ENCODE measurements at places on chromosomes 2 and 18.

DNA sequence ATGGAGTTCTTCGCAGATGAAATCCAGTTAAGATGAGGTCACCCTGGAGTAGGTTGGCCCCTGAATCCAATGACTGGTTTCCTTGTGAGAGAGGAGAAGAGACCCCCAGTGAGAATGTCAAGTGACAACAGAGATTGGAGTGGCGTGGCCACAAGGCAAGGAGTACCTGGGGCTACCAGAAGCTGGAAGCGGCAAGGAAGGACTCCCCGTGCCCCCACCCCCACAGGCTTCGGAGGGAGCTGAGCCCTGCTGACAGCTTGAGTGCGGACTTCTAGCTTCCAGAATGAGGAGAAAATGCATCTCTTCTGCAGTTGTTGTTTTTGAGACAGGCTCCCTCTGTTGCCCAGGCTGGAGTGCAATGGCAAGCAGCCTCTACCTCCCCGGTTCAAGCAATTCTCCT is 78.0 kb upstream of the HPCAL1 start:
- no peak for DNase-seq

DNA sequence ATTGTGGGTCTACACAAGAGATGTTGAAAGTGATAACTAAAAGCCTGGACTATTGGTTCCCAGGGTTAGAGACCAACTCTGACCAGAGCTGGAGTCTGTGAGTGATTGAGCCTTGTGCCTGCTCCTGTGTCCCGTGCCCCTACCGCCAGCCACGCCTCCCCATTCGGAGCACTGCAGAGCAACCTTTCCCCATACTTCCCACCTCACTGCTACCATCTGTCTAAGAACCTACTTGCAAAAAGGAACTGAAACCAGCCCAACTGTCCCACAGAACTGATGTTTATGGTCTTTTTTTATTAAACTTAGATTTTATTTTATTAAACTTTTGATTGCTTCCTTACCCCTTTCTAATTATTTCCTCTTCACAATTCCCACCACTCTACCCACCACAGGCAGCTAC is 300.3 kb upstream of the MGAT5 start:
- DNase-seq: no peak

- no peak for DNase-seq
These were observed 95.9 kb upstream of the ACKR3 start for GRCh38 chr2:236473691-236474090.

DNA sequence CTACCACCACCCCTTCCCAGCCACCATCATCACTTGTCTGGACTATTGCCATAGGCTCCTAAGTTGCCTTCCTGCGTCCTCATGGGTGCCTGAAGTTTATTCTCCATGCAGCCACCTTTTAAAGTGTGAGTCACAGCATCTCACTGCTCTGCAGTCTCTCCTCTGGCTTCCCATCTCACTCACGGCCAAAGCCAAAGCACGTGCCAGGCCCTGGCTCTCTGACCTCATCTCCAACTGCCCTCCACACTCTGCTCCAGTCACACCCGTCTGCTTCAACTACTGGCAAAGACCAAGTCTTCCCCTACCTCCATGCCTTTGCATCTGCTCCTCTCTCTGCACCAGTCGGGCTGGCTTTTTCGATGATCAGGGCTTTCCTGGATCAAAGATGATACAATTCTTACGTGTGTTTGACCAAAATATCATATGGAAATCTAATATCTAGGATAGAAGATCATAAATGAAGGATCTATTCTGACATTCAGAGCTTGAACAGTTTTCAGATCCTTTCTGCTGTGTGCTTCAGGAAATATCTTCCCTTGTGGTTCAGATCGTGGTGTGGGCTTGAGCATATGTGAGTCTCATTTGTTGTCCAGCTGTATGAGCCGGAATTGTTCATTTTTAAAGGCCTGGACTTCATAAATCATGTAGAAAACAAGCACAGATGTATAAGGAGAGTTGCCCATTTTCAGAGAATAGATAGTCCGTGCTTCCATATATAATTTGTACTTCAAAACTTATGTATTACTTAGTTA is 175.6 kb downstream of the PRKCE start:
- peak; percentile 15 for DNase-seq

DNA sequence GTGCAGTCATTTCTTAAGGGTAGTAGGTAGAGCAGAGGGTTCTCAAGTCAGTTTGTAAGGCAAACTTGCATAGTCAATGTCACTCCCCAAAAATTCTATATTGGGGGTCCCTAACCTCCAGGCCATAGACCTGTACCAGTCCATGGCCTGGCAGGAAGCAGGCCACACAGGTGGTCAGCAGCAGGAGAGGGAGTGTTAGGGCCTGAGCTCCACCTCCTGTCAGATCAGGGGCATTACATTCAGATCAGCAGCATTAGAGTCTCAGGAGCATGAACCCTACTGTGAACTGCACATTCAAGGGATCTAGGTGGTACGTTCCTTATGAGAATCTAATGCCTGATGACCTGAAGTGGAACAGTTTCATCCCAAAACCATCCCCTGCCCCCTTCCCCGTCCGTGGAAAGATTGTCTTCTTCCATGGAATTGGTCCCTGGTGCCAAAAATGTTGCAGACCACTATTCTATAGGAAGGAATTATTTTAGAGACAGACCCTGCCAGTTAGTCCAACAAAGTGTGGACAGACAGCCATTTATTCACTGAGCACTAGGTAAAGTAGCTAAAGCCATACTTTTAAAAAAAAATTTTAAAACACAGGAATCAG is 6.7 kb downstream of the COA5 start:
- DNase-seq: peak; percentile 49

- peak; percentile 99 for DNase-seq
These were observed 52.1 kb upstream of the ANKRD62 start for GRCh38 chr18:12041561-12041960.

GRCh38 chr2:100422320-100423055 is 5.0 kb upstream of the CHST10 start:
- DNase-seq: peak; percentile 33

DNA sequence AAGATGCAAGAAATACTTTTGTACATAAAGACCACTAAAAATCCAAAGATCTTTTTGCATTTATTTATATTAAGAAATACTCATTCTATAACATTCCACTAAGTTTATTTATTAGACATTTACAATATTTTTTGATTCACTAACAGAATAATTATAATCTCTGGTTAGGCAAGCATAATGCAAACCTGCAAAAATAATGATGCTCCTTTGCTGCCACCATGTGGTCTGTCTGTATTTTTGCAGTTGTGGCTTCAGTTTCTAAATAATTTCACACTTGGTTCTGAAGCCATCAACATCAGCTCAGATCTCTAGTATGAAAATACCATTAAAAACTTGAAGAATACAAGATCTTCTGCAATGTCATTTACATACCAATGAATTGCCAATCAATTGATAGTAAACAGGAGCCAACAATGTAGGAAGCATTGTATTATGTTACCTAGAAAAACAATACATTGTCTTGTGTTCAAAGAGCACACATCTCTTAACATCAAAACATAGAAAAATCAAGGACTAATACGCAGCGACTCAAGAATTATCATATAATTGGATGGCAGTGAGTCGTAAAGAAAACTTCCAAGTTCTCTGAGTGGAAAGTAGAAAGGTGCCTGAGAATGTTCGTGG is 28.8 kb upstream of the WDR75 start:
- peak; percentile 45 for DNase-seq

- DNase-seq: peak; percentile 74
These were observed 58.1 kb downstream of the NCKAP1 start for GRCh38 chr2:182980115-182980514.

- peak; percentile 14 for DNase-seq
These were observed 40.3 kb downstream of the KCNS3 start for GRCh38 chr2:17918789-17919188.

DNA sequence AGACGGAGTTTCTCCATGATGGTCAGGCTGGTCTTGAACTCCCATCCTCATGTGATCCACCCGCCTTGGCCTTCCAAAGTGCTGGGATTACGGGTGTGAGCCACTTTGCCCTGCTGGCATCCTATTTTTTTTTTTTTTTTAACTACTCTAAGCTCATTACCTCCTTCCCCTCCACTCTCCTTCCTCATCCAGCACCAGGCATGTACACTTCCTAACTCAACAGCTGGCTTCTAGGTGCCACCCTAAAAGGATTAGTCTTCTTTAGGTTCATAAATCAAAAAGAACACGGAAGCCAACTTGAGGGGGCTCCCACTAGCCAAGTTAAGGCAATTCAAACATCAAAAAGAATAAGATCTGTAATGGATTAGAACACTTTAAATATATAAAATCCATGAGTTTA is 70.6 kb upstream of the TEX51 start:
- no peak for DNase-seq

GRCh38 chr18:74360852-74361655 is 45.4 kb downstream of the C18orf63 start:
- DNase-seq: no peak

GRCh38 chr2:120224735-120225548 is 1.7 kb upstream of the TMEM185B start:
- no peak for DNase-seq

- no peak for DNase-seq
These were observed 191.3 kb downstream of the TFCP2L1 start for GRCh38 chr2:121093692-121094091.

DNA sequence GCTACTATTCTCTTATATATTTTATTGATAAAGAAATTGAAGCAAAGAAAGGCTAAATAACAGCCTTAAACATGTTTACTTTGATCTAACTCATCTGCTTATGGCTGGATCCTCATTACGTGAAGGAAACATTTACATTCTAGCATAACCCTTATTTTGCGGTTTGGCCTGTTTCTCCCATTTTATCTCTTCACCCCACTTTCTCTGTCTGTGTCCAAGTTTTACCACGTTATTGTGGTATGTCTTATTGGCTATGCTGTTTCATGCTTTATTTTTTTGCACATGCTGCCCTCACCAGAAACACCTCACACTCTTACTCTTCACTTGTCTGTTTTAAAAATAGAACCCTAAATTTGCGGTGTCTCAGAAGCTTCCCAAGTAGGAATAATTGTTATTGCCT is 78.5 kb downstream of the RPIA start:
- no peak for DNase-seq

GRCh38 chr2:66236067-66236685 is 198.7 kb upstream of the MEIS1 start:
- no peak for DNase-seq

DNA sequence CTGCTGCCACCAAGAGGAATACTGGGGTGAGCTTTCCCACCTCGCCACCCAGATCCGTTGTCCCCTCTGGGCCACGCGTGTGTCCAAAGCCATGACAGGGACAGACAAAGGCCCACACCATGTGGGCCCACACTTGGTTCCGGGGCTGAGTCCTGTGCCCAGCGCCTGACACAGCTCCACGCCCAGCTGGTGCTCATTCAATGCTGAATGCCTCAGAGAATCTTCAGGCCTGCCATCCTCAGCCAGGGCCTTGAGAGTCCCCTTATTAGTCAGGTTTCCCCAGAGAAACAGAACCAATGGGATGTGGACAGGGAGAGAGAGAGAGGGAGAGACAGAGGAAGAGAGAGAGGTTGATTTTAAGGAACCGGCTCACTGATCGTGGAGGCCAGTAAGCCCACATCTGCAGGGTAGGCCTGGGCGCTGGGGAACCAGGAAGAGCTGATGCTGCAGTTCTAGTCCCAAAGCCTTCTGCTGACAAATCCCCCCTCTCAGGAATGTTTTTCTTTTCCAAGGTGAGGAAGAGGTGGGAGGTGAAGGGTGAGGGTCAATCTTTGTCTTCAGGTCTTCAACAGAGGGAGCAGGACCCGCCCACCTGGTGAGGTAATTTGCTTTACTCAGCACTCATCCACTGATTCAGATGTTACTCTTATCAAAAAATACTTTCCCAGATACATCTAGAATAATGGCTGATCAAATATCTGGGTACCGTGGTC is 10.2 kb upstream of the SPATA3 start:
- no peak for DNase-seq

GRCh38 chr2:65456064-65456463 is 23.7 kb upstream of the SPRED2 start:
- DNase-seq: peak; percentile 93

- DNase-seq: no peak
These were observed 1.3 kb upstream of the LRP2 start for GRCh38 chr2:169363560-169364150.

DNA sequence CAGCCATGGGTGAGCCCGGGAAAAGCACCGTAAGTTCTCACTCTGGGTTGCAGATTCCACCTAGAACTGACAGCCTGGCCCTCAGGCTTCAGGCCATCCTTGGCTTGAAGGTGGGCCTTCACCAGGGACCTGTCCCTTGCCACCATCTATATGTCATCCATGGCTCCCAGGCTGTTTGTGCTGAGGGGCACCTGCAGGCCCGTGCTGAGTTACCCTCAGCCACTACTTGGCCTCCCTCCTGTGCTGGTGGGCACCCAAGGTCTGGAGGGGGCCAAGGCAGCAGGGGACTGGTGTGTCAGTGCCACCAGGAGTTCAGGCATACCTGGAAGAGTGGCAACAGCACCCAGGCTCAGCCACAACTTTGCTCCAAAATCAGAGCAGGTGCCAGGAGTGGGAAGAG is 326.2 kb upstream of the SMIM21 start:
- DNase-seq: no peak

GRCh38 chr2:221675201-221675908 is 103.3 kb upstream of the EPHA4 start:
- no peak for DNase-seq

DNA sequence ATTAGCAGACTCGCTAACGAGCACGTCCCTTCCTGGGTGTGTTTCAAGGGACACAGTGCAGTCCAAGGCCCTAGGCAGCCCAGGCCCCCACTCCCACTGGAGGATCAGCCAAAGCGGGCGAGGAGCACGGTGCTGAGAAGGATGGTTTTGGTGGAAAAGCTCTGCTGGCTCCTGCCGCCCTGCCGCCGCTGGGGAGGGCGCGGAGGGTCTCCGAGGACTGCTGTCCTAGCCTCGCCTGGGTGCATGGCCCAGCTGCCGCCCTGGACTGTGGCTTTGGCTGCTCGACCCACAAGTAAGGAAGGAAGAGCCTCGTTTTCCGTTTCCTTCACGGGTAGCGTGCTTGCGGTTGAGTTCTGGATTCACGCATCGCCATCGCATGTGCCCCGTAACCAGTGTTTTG is 79.9 kb downstream of the MTCL1 start:
- DNase-seq: no peak

- peak; percentile 9 for DNase-seq
These were observed 34.1 kb downstream of the PARD6G start for GRCh38 chr18:80213182-80213581.

DNA sequence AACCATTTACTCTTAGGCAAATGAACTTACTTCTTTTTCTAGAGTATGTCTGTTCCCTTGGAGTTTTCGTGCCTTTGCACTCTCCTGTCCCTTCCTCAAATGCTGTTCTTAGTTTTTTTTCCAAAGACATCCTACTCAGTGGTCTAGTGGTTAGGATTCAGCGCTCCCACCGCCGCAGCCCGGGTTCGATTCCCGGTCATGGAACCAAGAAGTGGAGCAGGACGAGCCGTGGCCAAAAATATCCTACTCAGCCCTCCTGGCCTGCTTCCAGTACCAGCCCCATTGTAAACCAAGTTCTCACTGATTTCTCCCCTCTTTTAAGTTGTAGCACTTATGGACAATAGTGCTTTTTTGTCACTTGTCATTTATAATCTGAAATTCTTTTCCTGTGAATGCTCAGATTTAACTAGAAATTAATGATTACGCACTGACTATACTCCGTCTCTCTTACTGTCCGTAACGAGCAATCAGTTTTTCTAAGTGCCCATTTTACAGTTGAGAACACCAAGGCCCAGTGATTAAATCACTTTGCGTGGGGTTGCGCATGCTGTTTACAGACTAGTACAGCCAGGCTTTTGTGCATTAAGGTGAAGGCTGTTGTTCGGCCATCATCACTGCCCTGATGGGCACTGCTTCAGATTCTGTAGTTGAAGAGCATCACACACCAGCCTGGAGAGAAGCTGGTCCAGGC is 17.9 kb downstream of the GREB1 start:
- no peak for DNase-seq

GRCh38 chr2:134718023-134718816 is 580 bp downstream of the TMEM163 start:
- no peak for DNase-seq
